ENCODE measurements at places on chromosomes 1 and 21.

DNA sequence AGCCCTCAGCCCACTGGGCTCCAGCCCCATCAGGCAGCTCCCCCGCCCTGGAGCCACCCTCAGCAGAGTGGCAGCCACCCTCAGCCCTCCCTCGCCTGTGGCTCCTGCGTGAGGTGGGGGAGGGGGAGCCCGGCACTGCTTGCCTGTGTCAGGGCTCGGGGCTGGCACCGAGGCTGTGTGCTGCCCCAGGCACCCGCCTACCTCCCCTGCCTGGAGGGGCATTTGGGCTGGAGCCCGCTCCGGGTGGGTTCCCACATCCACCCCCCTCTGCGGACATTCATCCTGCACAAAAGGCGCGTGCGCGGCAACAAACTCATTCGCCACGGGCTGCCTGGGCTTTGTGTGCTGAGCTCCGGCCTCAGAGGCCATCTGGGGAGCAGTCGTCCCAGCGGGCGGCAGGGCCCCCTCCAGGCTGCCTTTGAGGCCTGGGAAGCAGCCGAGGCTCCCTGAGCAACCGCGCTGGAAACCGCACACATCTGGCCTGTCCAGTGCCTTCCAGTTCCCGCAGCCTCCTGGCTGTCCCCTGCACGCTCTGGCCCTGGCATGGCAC lies 12.6 kb upstream of the TNFRSF14 start:
- DNase-seq = no peak

- no peak for DNase-seq
Observed at GRCh38 chr1:180841415-180841814, 71.3 kb upstream of the KIAA1614 start.

GRCh38 chr1:54542120-54542961 lies 5.7 kb upstream of the ACOT11 start:
- DNase-seq = peak; percentile 11

- no peak for DNase-seq
Observed at GRCh38 chr1:31801458-31801857, 14.4 kb downstream of the SPOCD1 start.

- DNase-seq = no peak
Observed at GRCh38 chr1:95321531-95321930, 87.5 kb downstream of the RWDD3 start.

DNA sequence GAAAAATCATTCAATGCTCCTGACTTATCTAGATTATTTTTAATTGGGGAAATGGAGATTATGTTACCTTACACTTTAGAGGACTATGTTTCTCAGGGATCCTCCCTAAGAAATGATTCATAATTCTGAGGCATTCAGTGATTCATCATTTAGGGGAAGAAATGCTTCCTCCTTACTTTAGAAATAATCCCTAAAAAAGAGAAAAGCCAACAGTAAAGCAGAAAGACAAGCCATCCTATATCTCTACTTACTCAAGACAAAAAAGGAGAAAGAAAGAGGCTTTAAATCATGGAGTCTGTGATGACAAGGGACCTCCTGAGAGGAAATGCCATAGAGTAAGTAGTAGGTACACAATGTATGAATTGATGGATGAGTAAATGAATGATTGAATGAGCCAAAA lies 137.0 kb downstream of the BRINP2 start:
- no peak for DNase-seq

DNA sequence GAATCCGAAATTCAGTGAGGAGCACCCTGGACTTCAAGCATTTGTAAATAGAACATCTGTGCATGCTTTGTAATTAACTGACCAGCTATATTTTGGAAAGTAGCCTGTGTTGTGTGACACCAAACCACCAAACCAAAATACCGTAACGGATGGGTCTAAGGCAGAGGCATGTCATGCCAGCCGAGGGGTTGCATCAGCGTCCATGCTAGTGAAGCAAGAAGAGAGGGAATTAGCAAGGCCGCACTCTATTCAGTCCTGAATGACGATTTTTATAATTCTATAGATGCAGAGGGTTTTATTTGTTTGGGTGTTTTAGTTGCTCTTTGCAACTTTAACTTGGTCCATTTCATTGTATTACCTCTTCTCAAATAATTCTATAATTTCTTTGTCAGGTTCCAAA lies 116.8 kb upstream of the SMYD2 start:
- DNase-seq = no peak

DNA sequence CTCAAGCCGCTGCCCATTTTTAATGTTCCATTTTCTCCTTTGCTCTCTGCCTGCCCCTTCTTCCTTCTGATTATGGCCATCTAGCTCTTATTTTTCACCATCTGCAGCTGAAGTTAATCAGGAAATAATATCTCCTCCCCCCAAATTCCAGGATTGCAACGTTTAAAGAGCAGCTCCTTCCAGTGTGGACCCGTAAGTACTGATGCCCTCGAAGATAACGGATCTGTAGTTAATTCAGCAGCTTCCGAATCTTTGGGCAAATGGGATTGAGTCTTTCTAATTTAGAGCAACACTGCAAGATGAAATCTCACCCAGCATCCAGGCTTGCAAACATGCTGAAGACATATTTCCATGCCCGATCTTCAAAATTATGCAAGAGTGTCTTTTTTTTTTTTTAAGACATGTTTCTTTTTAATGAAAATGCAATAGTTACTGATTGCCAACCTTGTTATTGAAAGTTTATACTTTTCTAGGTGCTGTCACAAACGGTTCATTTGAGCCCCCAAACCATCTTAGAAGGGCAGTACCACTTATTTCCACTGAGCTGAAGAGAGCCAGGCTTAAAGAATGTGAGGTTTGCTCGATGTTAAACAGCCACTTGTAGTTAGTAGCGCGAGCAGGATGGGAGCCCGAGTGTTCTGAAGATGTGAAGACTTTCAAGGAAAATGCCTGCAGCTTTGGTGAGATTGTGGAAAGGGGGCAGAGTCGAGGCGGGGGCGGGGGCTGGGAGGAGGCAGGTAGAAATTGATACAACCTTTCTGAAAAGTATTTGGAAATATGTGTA lies 10.9 kb upstream of the RCAN3 start:
- no peak for DNase-seq

DNA sequence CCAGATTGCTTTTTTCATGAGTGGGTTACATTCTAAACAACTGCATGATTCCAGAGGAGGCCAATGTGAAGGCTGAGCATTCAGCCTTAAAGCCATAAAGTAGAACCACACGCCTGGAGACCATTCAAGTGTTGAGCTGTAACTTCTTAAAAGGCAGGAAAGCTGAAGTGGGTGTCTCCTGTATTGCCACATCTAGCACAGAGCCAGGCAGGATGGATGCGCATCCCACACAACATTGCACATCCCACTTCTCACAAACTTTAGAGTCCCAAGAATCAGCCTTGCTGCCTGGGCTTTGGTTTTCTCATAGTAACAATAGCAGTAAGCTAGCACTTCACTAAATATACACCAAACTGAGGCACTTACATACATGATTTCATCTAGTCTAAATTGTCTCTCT lies 151.7 kb downstream of the DAB1 start:
- DNase-seq = no peak

DNA sequence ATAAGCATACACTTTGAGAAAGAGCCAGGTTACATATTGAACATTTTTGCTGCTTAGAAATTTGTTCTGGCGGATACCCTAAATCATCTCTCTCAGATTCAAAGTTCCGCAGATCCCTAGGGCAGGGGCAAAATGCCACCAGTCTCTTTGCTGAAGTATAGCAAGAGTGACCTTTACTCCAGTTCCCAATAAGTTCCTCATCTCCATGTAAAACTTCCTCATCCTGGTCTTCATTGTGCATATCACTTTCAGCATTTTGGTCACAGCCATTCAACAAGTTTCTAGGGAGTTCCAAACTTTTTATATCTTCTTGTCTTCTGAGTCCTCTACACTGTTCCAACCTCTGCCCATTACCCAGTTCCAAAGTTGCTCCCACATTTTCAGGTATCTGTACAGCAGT lies 23.3 kb upstream of the LYPD8 start:
- no peak for DNase-seq

DNA sequence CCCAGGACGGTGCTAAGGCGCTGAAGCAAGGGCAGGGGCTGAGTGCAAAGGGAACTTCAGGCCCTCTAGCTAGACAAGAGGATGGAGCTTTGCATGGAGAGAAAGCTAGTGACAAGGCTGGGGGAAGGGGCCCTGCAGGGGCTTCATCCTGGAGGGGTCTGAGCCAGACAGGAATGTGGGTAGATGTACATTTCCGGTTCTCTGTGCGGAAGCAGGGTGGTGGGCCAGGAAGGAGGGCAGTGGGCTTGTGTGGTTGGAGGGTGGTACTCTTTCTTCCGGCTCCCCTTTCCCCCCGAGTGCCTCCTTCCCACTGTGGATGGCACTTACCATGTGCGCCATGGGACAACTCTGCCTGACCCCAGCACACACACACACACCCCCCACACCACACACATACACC lies 1.5 kb downstream of the KISS1 start:
- DNase-seq = no peak

- DNase-seq = no peak
Observed at GRCh38 chr21:22106720-22107410, 1108.7 kb downstream of the NCAM2 start.

DNA sequence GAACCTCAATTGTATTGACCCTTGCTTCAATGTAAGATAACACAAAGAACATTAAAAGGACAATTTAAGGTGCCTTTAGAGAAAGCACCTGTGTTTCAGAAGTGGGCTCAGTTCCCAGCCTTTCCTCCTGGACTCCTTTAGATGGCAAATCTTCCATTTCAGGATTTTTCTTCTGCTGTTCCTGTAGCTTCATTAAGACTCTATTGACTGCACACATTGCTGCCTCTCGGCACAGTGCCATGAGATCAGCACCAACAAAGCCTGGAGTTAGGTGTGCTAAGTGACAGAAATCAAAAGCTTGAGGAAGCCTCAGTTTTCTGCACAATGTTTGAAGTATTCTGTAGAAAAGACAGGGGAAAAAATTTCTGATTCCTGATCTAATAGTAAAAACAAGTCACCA lies 40.6 kb downstream of the NVL start:
- no peak for DNase-seq

DNA sequence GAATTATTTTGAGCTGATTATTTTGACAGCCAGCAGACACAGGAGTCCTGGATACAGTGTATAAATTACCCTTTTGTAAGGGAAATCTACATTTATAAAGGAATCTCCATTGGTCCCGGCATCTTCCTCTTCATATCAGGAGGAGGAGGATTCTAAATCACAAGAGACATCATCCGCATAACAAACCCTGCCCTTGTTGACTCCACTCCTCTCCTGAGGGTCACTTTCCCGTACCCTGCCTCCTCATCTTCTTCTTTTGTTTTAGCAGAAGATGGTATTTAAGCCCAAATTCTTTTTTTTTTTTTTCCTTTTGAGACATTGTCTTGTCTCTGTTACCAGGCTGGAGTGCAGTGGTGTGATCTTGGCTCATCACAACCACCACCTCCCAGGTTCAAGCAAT lies 14.6 kb upstream of the PKNOX1 start:
- DNase-seq = no peak

- DNase-seq = no peak
Observed at GRCh38 chr1:227898502-227899140, 49.1 kb downstream of the WNT9A start.

- DNase-seq = no peak
Observed at GRCh38 chr1:20126041-20126805, 6.9 kb upstream of the PLA2G2D start.

DNA sequence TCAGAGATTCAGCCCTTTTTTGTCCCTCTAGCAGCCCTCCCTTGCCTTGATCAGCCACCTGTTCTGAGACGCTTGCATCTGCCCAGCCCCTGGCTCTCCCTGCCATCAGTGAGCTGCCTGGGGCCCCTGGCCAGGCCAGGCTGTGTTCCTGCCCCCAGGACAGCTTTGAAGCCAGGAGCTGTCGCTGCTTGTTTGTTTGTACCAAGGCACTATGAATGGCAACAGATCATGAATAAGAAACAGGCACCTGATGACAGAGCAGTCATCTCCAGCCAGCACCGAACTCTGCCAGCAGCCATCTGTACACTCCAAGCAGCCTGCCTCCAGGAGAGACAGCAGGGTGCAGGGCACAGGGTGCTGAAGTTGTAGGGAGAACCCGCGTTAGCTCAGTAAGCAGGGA lies 8.1 kb upstream of the VWA5B1 start:
- no peak for DNase-seq

GRCh38 chr21:35338281-35338680 lies 289.2 kb upstream of the RUNX1 start:
- no peak for DNase-seq

DNA sequence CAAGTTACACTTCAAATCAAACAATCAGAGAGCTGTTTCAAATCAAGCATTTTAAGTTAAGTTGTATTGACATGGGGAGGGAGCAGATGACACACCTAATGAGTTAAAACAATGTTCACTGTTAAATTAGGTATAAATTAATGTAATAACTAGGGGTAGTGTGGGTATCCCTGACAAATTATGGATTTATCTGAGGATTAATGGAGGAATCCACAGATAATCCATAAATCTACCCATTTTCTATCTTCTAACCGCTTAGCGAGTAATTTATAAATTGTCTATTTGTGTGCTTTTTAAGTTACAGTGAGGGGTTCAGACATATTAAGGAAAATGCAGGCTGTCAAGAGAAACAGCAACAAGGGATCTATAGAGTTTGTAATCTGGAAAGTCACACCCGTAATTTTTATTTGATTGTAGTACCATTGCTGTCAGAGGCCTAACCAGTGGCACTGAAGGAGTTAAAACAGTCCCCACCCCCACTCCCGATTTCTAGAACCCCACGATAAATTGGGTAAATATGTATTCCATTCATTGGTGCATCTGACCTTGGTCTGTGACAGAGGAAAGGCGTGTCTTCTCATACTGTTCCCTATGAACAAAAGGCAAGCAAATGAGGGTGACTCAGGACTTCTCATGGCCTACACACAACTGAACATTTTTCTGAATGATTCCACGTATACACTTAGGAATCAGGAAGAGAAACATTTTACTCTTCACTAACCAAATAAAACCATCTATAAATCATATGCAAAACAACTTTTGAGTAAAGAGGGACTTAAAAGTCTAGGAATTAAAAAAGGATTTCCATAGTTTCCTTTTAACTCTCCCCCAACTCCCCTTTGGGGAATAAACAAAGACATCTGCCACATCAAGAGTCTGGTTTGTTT lies 7.4 kb downstream of the IRF2BP2 start:
- no peak for DNase-seq

DNA sequence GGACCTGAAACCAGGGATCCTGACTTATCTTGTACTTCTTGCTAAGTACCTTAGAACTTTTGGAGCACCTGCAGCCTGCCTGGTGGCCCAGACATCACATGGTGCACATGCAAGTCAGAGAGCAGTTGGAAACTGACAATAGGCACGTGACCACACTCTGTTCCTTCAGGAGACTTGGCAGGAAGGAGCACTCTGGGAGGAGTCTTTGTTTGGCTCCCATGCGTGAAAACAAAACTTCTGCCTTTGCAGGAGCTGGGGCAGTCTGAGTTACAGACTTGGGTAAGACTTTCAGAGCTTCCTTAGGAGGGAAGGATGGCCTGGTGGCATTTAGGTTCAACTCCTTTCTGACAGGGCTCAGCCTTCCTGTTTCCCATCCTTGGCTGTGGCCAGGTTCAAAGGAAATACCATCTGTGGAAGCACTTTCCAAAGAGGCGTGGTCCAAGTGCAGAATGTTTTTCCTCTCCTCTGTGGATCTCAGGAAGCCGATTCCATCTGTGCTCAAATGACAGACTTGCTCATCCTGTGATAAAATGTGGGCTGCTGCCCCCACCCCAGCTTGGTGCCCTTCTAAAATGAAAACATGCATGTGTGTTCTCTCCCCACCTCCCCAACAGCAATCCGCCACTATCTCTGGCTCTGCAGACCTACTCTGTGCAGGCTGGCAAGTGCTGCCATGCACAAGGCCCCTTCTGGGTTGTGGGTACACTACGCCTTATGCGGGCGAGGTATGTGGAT lies 14.1 kb upstream of the ZNF436 start:
- DNase-seq = no peak

Data from stimulated activated CD8-positive, alpha-beta memory T cell treated with anti-CD3 and anti-CD28 coated beads, Interleukin-2, amount 100 ng/mL, for 1 hour (primary cell).